ENCODE measurements at places on chromosomes 7 and 10.

DNA sequence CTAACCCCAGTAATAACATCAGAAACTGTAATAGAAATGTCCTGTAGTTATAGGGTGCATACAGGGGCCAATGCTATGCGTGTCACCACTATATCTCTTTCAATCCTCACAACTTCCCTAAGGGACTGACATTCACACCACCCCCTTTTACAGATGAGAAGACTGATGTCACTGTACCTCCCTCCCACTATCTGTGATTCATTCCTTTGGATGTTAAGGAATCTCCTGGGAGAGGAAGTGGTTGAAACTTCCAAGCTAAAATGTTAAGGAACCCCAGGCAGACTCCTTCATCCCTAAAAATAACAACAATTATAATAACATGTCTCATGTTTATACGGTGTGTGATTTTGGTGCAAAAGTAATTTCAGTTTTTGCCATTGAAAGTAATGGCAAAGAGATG lies 5.4 kb downstream of the COL13A1 start:
- DNase-seq = no peak

- DNase-seq = no peak
Observed at GRCh38 chr10:128803790-128804189, 663.3 kb upstream of the MGMT start.

DNA sequence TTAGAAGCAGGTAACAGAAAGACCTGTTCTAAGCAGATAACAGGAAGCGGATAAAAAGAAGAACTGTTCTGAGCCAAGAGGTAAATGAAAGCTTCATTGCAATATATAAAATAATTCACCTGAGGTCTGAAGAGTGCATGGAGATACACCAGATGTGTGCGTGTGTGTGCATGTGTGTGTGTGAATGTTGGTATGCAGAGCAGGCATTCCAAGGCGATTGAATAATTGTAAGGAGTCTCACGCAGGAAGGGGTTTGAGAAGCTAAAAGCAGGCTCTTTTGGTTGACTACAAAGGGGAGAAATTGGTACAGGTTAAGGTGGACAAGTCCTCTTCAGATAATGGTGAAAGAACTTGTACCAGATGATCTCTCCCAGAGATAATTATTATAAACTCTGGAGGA lies 450.6 kb downstream of the DNAJB9 start:
- DNase-seq = no peak

- no peak for DNase-seq
Observed at GRCh38 chr10:96448021-96448457, 65.7 kb downstream of the TLL2 start.

GRCh38 chr10:119211176-119211575 lies 3.8 kb downstream of the GRK5 start:
- DNase-seq = no peak

DNA sequence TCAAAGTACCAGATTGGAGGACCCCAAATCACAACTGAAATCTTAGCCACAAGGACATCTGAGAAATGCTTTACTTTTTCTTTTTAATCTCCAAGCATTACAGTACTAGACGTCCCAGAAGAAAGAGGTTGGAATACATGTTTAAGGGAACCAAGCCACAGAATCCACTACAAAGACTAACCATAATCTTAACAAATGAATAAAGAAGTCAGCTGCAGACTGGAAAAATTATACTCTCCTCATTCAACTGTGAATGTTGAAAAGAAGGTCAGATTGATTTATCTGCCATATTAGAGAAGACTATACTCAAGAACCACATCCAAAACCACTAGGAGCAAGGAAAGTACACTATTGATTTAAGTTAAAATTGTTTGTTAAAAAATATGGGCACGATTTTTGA lies 102.1 kb upstream of the ABCB5 start:
- no peak for DNase-seq

DNA sequence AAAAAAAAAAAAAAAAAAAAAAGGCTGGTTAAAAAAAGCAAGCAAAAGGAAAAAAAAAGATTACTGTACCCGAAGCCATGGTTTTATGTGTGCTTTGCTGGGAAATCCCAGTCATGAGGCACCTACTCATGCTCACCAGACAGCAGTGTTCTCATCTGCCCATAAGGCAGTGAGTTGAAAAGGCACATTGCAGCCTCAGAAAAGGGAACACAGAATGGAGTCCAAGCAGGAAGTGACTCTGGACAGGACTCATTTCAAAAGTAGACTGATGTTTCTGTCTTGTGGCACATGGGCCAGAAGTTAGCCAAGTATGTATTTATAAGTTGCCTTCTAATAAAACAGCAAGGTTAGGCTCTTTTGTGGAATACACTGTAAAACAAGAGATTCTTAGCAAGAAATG lies 40.2 kb downstream of the PDSS1 start:
- DNase-seq = no peak

DNA sequence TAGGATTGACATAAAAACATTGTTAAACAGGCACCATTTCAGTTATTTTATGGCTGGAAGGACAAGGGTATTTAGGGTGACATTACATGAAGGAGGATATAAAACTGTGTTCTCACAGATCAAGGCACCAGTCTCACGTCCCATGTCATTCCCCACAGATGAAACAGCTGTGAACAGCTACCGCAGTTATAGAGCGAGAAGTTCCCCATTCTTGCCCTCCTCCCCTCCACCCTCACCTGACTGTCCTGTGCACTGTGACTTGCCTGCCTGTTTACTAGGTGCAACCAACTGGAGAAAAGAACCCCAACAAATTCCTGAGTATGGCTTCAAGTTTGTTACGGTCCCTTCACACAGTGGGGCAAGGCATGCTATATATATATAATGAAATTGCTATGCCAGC lies 141.6 kb downstream of the SND1 start:
- no peak for DNase-seq

DNA sequence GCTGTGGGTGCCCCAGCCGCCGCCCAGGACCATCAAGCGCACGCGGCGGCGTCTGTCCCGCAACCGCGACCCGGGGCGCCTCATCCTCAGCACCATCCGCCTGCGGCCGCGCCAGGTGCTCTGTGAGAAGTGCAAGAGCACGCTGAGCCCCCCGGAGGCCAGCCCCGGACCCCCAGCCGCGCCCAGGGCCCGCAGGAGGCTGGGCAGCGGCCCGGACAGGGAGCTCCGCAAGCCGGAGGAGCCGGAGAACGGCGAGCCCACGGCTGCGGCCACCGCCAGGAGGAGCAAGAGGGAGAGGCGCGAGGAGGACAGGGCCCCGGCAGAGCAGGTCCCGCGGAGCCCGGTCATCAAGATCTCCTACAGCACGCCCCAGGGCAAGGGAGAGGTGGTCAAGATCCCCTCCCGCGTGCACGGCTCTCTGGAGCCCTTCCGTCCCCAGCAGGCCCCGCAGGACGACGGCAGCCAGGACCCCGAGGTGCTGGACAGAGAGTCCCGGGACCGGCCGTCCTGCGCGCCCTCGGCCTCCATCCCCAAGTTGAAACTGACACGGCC lies 8.0 kb downstream of the PWWP2B start:
- no peak for DNase-seq

GRCh38 chr10:86613905-86614304 lies 40.4 kb upstream of the OPN4 start:
- DNase-seq = no peak

DNA sequence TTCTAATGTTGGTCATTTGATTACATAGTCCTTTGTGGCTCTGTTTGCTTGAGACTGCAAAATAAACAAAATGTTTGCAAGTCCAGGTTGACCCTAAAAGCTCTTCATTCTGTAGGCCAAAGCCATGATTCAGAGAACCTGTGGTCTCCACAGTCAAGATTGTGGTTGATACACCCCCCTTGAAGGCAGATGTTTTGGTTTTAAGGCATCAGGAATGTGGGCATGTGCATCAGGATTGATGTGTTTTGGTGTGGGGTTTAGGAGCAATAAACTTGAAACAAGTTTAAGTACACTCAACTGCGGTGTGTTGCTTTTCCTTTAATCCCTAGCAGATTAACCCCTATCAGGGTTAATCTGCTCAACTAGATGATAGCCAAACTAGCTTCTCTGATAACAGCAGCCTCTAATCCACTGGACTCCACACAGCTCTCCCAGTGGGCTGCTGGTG lies 379.1 kb upstream of the GALNT17 start:
- no peak for DNase-seq

DNA sequence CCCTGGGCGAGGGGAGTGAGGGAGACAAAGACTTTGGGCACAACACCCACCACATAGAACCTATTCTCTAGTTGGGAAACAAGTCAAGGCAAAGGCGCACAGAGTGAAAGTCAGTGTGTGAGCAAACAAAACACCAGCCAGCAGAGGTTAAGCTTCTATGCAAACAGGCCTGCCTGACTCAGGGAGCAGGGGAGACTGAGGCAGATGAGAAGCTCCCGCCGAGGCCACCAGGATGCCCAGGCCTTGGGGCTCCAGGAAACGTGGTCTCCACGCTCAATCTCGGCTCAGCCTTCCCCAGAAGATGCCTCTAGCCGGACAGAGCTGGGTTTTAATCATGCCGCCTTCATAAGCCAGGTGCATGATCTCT lies 74.1 kb upstream of the KCNMA1 start:
- DNase-seq = no peak

DNA sequence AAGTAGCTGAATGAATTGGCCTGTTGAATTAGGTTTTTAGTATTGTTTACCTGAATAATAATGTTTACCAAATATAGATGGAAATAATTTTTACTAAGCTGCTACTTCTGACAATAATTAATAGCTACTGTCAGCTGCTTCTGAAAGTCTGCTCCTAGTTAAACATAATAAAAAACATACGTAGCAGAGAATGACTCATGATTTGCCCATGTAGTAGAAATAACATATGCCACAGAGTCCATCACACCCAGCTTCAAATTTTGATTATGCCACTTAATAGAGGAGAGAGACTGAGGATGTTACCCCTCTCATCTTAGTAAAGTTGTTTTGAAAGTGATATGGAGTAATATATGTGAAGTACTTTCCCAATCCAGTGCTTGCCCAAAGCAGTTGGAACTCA lies 57.6 kb upstream of the MDFIC start:
- DNase-seq = no peak

DNA sequence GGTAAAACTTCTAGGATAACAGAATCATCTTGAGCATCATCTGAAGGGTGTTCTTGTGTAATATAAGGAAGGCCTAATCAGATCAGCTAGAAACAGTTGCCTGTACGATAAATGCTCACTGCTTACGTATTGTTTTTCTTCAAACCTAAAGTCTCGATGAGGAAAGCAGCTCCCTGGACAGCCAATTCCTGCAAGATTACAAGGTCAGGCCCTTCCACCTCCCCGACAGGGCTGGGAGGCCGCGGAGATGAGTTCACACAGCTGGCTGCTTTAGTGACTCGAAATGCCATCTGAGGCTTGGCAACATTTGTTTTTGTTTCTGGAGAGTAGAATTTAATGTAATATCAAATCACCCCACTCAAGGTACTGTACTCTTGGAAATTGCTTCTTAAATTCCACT lies 95.1 kb upstream of the PFKP start:
- DNase-seq = no peak

DNA sequence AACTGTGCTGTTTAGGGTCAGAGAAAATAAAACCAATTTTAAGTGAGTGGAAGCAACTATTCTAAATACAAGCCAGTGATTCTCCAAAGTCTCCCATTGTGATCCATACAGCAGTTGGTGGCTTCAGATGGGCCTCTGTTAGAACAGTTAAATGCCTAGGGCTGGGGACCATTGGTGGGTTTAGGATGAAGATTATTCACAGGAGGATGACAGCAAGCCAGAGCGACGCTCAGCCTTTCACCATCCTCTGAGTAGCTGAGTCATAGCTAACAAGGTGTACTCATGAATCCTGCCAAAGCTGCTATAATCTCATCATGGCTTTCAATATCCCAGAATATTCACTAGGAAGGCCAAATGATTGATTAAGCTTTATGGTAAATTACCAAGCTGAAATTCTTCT lies 39.6 kb downstream of the STARD3NL start:
- DNase-seq = no peak

- no peak for DNase-seq
Observed at GRCh38 chr10:1968257-1969033, 231.1 kb upstream of the ADARB2 start.

GRCh38 chr10:29783201-29783947 lies 148.6 kb upstream of the SVIL start:
- DNase-seq = no peak

DNA sequence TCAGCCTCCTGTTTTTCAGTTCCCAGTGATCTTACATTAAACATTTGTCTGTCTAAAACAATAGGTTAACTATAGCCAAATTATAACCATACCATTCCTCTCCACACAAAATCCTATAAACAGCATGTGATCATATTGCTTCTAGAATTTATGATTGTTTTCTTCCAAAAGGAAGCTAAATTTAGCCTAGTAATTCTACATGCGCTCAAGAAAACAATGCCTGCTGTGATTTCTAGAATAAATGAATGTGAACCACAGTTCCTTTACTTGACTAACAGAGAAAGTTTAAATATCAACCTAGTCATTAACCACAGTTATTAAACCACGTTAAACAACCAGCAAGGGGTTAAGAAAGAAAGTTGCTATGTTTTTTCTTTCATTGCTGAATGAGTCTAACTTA lies 26.4 kb downstream of the MET start:
- DNase-seq = no peak

DNA sequence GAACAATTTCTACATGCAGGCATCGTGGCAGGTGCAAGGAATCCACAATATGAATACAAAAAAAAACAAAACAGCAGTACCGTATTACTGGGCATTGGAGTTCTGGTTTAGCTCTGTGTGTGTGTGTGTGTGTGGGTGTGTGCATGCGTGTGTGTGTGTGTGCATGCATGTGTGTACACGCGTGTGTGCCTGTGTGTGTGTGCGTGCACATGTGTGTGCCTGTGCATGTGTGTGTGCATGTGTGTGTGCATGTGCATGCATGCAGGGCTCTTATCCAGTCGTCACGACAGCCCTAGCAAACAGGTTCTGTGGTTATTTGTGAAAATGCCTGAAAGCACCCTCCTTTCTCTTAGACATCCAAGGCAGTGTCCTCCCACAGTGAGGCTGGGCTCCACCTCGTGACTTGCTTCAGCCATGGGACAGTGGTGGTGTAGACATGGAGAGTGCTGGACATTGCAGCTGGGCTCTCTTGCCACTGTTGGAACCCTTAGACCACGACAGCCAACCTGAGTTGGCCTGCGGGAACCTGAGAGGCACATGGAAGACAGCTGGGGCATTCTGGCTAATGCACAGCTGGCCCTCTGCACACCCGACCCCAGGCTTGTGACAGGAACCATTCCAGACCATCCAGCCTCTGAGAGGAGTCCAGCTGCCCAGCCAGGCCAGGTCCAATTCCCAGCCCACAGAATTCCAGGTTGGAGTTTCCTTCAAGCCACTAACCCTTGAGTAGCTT lies 173.4 kb upstream of the SHH start:
- no peak for DNase-seq

GRCh38 chr7:107387573-107388219 lies 82.2 kb upstream of the GPR22 start:
- DNase-seq = no peak

- no peak for DNase-seq
Observed at GRCh38 chr10:44044549-44044948, 340.3 kb downstream of the CXCL12 start.
